ENCODE measurements at places on chromosomes 1 and 21.

- DNase-seq, result no peak
Measured at GRCh38 chr1:7632176-7632575, 138.9 kb upstream of the VAMP3 start.

- no peak for DNase-seq
Measured at GRCh38 chr1:153827168-153827964, 52.2 kb downstream of the SLC27A3 start.

- peak; percentile 28 for DNase-seq
Measured at GRCh38 chr1:155646307-155646706, 36.3 kb downstream of the MSTO1 start.

- DNase-seq, result peak; percentile 89
Measured at GRCh38 chr21:33434770-33435360, 31.7 kb downstream of the IFNGR2 start.

GRCh38 chr1:202965422-202965821 lies 1.6 kb downstream of the CYB5R1 start:
- no peak for DNase-seq

- DNase-seq, result no peak
Measured at GRCh38 chr1:159067699-159068621, 8.6 kb downstream of the AIM2 start.

- no peak for DNase-seq
Measured at GRCh38 chr1:81330111-81330510, 470.6 kb upstream of the ADGRL2 start.

DNA sequence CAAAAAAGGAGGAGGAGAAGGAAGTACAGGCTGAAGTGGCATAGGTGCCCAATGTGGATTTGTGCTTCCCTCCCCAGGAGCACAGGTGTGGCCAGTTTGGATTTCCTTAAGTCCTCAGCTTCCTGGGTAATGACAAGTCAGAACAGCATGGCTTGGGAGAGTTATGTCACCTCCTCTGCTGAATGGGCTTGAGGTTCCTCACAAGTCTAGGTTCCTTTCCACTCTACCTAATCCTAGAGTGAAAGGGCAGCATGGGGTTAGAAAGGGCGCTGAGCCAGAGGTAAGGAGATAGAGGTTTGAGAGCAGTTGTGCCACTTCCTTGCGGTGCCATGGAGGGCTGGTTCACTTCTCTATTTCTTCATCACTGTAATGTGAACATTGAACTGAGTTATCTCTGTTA lies 35.5 kb upstream of the IL20 start:
- no peak for DNase-seq

GRCh38 chr1:165207853-165208515 lies 148.5 kb downstream of the LMX1A start:
- DNase-seq, result no peak

GRCh38 chr1:227351443-227351842 lies 33.2 kb upstream of the CDC42BPA start:
- DNase-seq, result peak; percentile 39

- DNase-seq, result peak; percentile 1
Measured at GRCh38 chr21:18252256-18252655, 7.6 kb downstream of the CHODL start.

GRCh38 chr1:76302711-76303339 lies 228.3 kb downstream of the ST6GALNAC3 start:
- DNase-seq, result no peak

GRCh38 chr1:179807291-179807690 lies 64.2 kb downstream of the FAM163A start:
- no peak for DNase-seq

DNA sequence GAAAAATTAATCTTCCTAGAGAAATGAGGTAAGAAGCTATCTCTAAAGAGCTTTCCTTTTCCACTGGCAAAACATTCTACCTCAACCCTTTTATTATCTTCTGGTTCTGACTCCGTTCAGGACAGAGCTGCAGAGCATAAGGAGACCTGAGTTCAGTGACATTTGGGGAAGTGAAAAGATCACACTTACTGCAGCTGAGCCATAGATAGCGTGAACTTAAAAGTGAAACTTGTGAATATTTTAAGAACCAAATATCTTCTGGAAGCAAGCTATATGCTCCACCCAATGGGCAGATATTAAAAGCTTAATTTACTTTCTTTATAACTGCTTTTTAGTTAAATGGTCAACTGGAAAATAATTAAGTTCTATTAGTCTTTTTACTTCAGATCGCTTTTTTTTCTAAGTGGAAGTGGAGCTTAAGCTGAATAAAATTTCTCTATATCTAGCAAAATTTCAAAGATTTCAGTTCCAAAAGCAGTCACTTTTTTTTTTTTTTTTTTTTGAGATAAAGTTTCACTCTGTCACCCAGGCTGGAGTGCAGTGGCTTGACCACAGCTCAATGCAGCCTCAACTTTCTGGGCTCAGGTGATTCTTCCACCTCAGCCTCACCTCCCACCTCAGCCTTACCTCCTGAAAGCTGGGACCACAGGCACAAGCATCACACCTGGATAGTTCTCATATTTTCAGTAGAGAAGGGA lies 11.9 kb downstream of the PTPN22 start:
- no peak for DNase-seq

- DNase-seq, result peak; percentile 47
Measured at GRCh38 chr1:156627313-156627880, 8.2 kb downstream of the HAPLN2 start.

DNA sequence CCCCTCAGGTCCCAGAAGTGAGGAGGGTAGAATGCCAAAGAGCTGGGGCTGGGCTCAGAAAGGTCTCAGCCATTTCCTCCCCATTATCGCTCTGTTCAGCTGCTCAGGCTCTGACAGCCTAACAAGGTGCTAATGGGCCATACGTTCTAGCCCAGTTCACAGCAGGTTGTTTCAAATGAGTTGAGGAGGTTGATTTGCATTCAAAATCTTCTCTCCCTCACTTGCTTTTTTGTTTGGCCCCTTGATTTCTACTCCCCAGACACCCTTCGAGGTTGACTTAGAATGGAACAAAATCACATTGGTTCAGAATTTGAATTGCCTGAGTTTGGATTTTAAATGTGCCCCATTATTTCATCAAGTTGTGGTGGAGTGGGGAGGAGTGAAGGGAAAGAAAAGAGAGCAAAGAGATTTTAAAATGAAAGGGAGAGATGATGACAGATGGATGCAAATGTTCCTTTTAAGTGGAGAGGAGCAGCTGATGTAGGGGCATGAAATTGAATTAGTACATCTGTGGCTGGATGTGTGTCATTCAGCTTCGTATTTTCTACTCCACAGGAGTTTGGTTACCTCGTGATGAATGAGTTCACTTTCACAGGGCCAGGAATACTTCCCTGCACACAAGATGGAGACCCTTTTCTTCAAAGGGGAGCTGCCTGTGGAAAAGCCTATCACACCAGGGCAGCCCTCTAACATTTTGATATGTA lies 425.8 kb upstream of the CAMK1G start:
- DNase-seq, result no peak

DNA sequence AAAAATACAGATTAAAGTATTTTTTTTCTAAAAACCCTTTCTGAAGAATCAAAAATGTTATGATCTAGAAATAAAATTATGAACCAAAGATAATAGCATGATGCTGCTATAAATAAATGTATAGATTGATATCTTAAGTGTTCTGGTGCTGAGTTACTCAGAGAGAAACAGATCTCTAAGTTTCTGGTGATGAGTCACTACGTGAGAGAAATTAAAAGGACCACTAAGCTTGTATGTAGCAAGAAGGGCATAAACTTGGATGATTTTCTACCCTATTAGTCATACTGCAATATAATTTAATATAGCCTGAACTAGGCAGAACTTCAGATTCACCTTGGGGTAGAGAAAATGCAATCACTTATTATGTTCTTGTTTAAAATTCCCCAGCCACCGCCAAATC lies 514.8 kb downstream of the AMY1C start:
- peak; percentile 2 for DNase-seq

- DNase-seq, result no peak
Measured at GRCh38 chr1:208465786-208466590, 221.8 kb upstream of the PLXNA2 start.

- peak; percentile 42 for DNase-seq
Measured at GRCh38 chr1:218339267-218339831, 5.8 kb upstream of the TGFB2 start.

- DNase-seq, result no peak
Measured at GRCh38 chr1:150875197-150876118, 941 bp downstream of the ARNT start.

GRCh38 chr1:151829352-151830046 lies 2.1 kb downstream of the RORC start:
- DNase-seq, result no peak

DNA sequence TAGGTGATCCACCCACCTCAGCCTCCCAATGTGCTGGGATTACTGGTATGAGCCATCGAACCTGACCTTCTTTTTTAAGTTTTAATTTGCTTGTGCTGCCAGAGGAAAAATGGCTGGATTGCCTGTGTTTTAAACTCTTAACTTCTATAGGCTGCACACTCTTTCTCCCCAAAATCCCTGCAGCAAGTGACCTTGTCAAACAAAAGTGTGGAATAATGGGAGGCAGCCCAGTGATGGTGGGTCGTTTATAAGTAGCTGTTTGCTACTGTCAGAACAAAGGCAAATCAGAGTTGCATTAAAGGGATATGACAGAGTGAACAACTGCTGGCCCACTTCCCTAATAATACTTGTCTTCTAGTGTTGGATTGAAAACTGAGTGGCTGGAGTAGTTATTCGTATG lies 74.2 kb downstream of the ADGRL2 start:
- DNase-seq, result no peak

GRCh38 chr1:149848340-149849110 lies 50.8 kb upstream of the BOLA1 start:
- DNase-seq, result no peak

GRCh38 chr1:16960560-16961296 lies 19.7 kb downstream of the MFAP2 start:
- DNase-seq, result peak; percentile 78

- DNase-seq, result no peak
Measured at GRCh38 chr1:14294860-14295536, 303.5 kb upstream of the KAZN start.

DNA sequence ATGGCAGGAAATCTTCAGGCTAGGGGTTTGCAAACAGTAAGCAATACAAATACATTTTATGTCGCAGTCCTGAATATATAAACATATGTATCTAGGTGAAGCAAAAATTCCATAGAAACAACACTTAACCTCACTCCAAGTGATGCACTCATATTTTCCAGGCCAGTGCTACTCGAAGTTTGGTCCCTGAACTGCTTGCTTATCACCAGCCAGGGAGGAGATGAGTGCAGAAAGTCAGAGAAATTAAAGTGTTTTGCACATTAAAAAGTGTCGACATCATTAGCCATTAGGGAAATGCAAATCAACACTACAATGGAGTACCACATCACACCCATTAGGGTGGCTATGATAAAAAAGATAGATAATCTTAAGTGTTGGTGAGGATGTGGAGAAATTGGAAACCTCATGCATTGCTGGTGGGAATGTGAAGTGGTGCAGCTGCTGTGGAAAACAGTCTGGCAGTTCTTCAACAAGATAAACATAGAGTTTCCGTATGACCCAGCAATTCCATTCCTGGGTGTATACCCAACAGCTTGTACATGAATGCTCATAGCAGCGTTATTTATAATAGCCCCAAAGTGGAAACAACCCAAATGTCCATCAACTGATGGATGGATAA lies 70.5 kb upstream of the CSF1 start:
- no peak for DNase-seq

- peak; percentile 34 for DNase-seq
Measured at GRCh38 chr1:147169171-147169570, 3.1 kb downstream of the PRKAB2 start.

- peak; percentile 54 for DNase-seq
Measured at GRCh38 chr1:239126884-239127283, 259.5 kb upstream of the CHRM3 start.

GRCh38 chr1:207649865-207650580 lies 5.1 kb downstream of the CR1L start:
- DNase-seq, result no peak

GRCh38 chr1:239718571-239718970 lies 332.2 kb downstream of the CHRM3 start:
- no peak for DNase-seq

GRCh38 chr1:25651824-25652741 lies 35.5 kb downstream of the MAN1C1 start:
- no peak for DNase-seq

DNA sequence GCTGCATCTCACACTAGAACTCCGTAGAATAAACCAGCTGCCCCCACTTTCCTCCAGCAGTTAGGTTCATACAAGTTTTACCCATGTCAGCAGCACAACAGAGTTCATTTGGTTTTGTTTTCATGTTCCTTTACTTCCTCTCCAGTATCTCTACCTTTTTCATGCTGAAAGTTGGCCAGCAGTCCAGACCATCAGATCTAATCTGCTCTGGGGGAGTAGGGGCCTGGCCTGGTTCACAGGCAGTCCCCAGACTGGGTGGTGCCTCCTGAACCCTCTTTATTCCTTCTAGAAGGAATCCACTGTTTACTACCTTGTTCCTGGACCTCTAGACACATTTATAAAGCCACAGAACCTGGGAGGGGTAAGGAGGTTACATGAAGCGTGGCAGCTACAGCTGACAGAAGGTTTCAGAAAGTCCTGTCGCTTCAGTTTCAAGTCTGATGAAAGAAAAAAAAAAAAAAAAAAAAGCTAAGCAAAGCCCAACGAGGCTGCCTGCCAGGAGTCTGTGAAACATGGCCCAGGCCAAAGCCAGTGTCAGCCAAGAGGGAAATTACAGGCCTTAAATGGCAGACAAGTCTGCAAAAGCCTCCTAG lies 184.6 kb upstream of the JUN start:
- peak; percentile 50 for DNase-seq

GRCh38 chr21:45041351-45041805 lies 33.0 kb upstream of the ADARB1 start:
- DNase-seq, result peak; percentile 77

DNA sequence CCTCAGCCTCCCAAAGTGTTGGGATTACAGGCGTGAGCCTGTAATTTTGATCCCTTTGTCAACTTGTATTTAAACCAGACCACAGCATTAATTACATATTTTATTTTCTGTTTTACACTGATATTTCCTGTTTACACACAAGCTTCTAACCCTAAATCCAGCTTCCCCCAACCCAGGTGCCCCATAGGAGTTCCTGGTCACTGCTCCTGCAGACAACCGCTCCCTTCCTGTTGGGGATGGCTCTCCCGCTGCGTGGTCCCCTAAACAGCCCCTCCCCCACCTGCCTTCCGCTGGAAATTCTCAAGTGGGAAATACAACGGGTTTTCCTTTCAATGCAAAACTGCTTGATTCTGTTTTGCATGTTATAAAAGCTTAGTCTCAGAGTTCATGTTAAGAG lies 3.7 kb downstream of the CSTB start:
- DNase-seq, result no peak

- no peak for DNase-seq
Measured at GRCh38 chr1:191714845-191715244, 443.4 kb upstream of the RGS18 start.

All from fibroblast of skin of right biceps (primary cell).